ENCODE measurements at places on chromosomes 7 and 10.

DNA sequence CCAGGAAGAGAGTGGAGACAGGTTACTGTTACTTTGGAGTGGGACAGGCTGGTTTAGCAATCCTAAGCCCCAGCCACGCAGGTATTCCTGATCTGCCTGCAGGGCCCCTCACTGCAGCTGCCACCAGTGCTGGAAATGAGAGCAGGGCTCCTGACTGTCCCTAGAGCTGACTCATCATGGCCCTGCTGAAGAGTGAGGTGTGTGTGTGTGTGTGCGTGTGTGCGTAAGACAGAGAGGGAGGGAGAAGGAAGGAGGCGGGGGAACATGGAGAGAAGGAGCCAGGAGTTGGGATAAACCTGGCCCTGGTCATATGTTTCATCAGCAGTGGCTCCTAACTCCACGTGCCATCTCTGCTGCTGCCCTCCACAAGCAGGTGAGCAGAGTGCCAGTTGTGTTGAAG, 3.6 kb downstream of the FOXI2 start:
- DNase-seq: no peak

DNA sequence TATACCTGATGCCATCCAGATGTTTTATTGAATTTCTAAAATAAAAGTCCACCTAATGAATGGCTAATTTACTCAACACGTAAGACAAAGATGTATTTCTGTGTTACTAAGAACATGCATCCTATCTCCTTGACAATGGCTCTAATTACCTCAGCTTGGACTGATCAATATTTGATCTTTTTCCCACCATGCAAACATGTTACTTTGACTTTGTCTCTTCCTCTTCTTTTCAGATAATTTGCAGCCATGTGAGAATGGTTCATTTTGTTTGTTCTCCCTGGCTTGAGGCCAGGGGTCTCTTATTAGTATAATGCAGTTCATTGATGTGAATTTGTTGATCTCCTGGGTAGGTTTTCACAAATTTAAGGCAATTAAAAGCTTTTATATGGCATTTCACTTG, 302.1 kb downstream of the ADK start:
- DNase-seq: no peak

- DNase-seq: no peak
Measured at GRCh38 chr10:93274419-93274818, 200.7 kb downstream of the CYP26A1 start.

DNA sequence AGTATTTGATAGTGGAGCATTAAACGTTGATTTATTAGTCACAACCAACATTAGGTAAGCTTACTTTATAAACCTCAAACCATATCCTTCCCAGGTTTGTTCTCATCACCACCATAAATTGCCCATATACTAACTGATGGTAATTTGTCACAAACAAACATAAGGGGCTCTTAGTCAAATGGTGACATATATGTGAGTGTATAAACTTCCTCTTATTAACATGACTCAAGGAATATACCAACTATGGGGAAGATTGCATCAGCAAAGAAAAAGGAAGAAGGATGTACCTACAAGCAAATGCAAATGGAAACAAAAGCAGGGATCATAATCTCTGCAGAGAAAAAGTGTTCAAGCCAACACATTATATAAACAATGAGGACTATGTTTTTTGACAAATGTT, 418.2 kb upstream of the AKR1E2 start:
- no peak for DNase-seq

- no peak for DNase-seq
Measured at GRCh38 chr7:7214398-7215347, 32.3 kb downstream of the C1GALT1 start.

GRCh38 chr7:45644237-45644636, 70.1 kb downstream of the ADCY1 start:
- no peak for DNase-seq
